ENCODE measurements at places on chromosomes 3 and 15.

DNA sequence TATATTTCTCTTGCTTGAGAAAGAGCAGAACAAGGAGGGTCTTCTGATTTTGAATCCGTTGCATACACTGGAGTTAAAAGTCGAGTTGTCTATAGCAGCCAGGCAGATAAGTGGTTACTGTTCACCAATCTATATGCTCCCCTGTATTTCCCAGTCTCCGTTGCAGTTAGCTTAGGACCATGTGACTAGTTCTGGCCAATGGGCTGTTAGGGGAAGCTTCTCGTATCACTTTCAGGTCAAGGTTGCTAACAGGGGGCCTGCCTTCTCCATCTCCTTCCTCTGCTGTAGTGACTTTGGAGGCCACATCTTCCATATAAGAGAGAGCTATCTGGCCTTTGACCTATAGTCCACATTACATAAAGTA, 188.5 kb upstream of the KBTBD8 start:
- DNase-seq, result no peak

- DNase-seq, result peak; percentile 54
These were observed 74.1 kb downstream of the SENP2 start for GRCh38 chr3:185659942-185660921.

DNA sequence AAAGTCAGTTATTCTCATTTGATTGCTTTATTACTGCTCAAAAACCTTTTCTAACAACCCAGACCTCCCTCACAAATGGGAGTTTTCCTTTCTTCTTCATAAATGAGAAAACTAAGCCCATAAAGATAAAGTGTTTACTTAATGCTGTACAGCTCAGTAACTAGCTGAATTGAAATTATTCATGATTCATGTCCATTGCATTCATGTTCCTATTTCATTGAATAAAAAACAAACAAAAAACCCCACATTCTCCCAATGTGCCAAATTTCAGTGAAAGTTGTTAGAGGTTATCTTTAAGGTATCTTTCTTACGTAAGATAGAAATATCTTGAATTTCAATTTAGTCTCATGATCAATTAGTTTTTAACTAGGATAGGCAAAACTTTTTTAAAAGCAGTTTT, 2.8 kb downstream of the PLSCR2 start:
- no peak for DNase-seq

DNA sequence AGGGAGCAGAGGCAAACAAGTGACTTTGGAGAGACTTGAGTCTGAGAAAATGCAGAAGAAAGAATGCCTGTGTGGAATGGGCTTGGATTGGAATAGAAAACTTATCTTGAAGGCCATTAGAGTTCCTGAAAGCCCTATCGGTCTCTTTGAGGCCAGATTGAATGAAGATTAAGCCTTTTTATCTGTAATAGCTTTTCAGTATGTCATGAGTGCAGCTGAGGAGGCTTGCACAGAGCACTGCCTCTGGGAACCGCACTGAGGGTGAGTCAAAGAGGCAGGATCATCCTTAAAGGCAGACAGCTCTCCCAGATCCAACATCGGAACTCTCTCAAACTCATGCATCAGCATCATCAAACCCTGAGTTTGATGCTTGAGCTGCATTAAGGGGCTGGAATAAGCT, 515.2 kb downstream of the NTRK3 start:
- DNase-seq, result no peak

- DNase-seq, result no peak
These were observed 112.0 kb downstream of the LIPC start for GRCh38 chr15:58543664-58544335.

- DNase-seq, result no peak
These were observed 122.9 kb upstream of the SPATA12 start for GRCh38 chr3:56937580-56937979.

DNA sequence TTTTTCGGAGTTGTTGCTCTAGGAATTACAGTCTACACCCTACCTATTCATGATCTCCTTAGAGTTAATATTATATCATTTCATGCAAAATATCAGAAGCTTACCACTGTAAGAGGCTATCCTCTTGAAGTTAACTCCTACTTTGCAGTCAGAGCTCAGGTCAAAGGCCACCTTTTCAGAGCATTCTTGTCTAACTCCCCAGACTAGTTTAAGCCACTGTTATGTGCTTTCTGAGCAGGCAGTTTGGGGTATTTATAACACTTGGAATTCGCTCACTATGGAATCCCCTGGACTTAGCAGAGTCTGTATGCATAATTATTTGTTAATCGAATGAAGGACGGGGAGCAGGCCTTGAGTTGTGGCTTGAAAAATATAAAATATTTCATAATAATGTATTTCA, 21.7 kb downstream of the MED12L start:
- DNase-seq, result no peak

DNA sequence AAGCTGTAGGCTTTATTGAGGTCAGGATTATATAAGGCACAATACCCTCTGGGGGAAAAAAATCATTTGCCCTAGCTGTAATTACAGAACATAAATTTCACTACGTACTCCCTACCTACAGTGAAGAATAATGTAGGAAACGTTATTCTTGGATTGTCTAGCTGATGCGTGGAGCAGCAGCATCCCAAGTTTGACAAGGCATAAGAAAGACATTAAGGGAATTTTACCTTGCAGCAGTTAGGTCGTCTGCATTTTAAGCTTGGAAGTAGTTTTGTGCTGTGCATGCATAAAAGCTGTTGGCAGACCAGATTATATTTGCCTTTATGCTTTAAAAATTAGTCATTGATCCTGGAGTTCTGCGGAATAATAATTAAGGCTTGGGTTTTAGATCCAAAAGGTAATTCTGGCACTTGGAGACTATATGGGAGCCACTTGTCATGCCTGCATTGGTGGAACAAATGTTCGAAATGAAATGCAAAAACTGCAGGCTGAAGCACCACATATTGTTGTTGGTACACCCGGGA, 2.2 kb downstream of the EIF4A2 start:
- no peak for DNase-seq

GRCh38 chr15:68045289-68046265, 8.5 kb upstream of the PIAS1 start:
- no peak for DNase-seq

DNA sequence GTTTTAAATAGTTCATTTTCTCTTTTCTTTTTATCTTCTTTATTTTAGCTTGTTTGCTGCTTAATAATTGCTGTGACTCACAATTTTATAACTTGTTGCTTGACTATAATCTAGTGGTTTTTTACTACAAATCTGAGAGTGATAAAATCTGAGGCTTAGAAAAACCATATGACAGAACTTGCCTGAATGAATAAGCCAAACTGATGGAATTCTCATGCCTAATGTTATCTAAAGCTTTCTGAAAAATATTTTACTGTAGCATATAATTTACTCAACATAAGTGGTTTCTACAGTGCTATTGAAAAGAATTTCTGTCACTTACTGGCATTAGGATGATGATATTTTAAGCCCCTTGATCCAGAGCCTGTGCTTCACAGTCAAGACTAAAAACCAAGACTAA, 175.1 kb downstream of the VGLL3 start:
- DNase-seq, result no peak

DNA sequence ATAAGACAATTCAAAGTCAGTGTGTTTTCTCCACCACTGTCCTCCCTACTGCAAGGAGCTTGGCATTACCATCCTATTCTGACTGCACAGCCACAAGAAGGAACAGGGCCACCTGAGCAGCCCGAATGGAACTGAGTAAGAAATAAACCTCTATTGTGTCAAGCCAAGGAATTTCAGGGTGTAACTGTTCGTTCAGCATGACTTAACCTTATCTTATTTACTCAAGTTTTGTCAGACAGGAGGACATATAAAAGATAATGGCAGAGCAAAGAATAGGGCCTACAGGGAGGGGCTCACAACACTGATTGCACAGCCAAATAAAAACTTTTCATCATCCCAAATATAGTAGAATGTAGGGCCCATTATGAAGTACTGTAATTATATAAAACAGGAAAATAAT, 236.1 kb downstream of the NEK10 start:
- DNase-seq, result no peak

- no peak for DNase-seq
These were observed 44.4 kb upstream of the SACM1L start for GRCh38 chr3:45644791-45645201.

DNA sequence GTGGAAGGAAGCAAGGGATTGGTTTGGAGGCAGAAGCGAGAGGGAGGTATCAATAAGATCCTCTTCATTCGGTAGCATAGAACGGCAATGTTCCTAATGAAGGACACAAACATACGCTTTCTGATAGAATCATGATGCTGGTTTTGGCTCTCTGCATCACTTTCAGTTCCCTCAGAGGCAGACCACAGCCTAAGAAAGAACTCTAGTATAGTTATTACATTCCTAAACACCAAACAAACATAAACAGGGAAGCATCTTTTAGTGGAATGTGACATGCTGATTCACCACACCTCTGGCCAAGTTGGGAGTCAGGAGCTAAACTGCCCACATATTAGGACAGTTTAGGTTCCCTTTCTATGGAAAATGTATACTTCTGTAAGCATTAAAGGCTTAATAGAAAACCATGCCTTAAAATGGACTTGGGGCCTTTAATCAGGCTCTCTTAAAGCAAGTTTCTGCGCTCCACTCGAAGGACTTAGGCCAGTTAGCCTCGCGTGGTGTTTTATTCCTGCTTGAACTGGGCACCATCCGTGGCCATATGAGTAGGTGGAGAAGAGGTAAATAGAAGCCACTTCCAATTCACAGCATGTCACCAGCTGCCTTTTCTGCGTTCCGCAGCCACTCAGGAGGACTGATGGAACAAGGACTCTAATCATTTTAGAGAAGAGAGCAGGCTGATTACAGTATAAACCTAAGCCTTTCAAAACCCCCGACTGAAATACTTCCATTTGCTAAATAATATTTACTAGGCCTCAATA, 53.7 kb downstream of the CD47 start:
- no peak for DNase-seq

GRCh38 chr15:92885224-92886041, 14.7 kb upstream of the CHD2 start:
- DNase-seq, result no peak

- no peak for DNase-seq
These were observed 46.0 kb downstream of the SUCNR1 start for GRCh38 chr3:151919446-151919845.

- DNase-seq, result no peak
These were observed 2.6 kb downstream of the CYP19A1 start for GRCh38 chr15:51335538-51336410.

GRCh38 chr3:62154457-62155148, 218.7 kb downstream of the FEZF2 start:
- DNase-seq, result no peak

GRCh38 chr3:185552358-185552877, at the start of gene LIPH:
LIPH (minus strand) TSS chr3:185552588; CDS start chr3:185552471, 117 bp downstream.
- peak; percentile 48 for DNase-seq

GRCh38 chr3:144181062-144181461, 209.4 kb downstream of the DIPK2A start:
- DNase-seq, result no peak

DNA sequence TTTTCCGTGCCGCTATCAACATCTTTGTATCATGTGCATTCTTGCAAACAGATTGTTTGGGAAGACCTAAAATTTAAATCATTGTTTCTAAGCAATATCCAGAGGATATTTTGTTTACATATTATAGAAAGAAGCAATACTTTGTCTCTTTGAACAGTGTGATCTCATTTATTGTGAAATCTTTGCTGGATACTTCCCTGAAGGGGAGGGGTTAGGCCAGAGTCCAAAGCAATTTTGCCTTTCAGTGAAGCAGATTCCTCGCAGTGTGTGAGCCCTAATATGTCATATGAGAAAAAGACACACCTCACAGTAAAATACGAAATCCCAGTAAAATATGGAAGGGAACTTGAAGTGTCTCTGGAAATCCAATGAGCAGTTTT, 158.7 kb upstream of the SLCO3A1 start:
- DNase-seq, result no peak

GRCh38 chr15:39657668-39658067, 76.8 kb downstream of the THBS1 start:
- no peak for DNase-seq

- DNase-seq, result no peak
These were observed 43.0 kb downstream of the GASK1A start for GRCh38 chr3:43022121-43022520.

- DNase-seq, result no peak
These were observed 600 bp downstream of the FBXO45 start for GRCh38 chr3:196569003-196569516.

DNA sequence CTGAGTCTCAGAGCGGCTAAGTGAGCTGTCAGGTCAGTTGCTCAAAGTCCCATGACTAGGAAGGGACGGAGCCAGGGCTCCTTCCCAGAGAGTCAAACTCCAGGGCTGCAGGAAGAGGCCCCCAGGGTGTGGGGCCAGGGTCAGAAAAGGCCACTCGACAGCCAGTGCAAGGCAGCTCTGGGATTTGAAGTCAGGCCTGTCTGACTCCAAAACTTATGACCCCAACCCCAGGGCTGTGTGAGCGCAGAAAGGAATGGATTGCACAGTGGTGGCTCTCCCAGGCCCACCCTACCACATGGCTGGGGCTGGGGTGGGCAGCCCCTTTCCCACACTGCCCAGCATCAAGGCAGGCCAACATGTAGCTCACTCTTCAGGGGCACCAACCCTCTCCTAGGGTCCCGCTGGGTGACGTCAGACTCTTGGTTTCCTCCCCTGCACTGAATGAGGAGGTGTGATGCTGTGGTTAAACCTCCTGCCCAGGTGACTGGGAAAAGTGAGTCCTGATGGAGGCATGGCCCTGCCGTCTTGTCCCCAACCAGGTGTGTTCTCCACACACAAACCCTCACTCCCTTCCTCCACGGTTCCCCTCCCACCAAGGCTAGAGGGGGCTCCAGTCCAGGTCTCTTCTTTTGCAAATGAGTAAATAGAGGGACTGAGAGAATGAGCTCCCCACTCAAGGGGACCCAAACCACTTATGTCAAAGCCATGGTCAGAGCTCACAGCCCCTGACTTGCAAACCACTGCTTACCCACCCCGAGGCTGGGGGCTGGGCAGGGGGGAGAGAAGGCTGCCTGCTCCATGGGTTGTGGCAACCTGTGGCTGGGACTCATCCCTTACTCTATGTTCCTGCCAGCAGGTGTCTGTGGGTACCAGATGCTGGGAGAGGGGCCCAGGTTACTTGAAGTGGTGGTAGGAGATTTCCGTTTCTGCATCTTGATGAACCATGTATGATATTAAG, 23.8 kb upstream of the CORO2B start:
- DNase-seq, result no peak

- no peak for DNase-seq
These were observed 130.3 kb downstream of the MINAR1 start for GRCh38 chr15:79562403-79562815.

DNA sequence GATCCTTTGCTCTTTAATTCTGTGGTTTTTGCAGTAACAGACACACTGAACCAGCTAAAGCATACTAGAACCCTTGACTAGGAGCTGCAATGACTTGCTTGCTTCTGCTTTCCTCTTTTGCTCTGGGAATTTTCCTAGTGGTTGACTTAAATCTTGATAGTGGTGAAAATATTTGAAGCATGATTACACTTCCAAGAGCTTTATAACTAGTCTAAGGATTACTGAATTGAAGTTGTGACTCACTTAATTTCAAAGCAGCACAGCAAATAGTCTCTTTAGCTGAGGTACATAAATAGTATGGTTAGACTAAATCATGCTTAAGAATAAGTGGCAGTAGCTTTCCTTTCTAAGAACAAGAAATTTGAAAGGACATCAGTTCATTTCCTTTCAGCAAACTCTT, 513.5 kb upstream of the GBE1 start:
- no peak for DNase-seq

GRCh38 chr15:68479406-68479805, 47.4 kb upstream of the ITGA11 start:
- DNase-seq, result no peak

GRCh38 chr3:185784317-185784716, 40.5 kb downstream of the IGF2BP2 start:
- DNase-seq, result no peak
